ENCODE measurements at places on chromosomes 7 and 10.
A peak's percentile ranks its signal among the peaks of the same experiment; 100 is the strongest.

DNA sequence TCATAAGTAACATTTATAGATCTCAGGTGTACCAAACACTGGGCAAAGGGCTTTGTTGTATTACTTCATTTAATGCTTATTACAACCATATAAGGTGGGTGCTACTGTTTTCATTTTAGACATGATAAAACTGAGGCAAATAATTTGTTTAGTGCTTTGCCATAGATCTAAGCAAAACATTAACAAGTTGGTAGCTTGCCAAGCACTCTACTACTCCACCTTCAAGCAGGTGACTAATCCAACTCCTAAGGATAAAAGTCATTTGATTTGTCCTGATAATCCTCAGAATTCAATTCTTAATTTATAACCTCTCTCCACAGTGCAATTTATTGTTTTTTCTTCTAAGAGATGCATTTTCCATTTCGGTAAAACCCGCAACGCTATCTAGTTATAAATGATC lies 646.4 kb downstream of the GRM8 start:
- no peak for DNase-seq

DNA sequence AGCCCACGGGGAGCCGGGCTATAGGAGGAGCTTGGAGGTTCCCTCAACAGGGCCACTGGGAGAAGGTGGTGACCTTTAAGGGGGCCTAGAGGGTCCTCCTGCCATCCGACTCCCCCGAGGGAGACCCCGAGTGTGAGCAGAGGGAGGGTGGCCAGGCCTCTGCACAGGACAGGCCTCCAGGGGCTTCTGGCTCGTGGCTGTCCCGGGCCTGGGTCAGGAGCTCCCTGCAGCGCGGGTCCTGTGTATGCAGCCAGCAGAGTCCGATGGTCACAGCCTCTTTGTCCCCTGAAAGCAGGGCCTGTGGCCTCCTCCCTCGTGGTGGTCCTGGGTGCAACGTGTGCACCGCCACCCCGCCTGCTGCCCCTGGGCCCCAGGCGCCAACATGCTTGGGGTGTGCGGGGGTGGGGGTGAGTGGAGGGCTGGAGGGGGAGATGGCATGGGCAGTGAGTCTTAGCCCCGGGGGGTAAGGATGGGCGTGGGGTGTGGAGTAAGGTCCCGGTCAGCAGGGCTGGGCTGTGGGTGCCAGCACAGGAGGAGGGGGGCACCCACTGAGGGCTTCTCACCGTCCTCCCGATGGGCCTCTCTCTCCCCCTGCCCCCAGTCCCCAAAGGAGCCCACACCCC lies 27.1 kb downstream of the UNCX start:
- DNase-seq, result no peak

DNA sequence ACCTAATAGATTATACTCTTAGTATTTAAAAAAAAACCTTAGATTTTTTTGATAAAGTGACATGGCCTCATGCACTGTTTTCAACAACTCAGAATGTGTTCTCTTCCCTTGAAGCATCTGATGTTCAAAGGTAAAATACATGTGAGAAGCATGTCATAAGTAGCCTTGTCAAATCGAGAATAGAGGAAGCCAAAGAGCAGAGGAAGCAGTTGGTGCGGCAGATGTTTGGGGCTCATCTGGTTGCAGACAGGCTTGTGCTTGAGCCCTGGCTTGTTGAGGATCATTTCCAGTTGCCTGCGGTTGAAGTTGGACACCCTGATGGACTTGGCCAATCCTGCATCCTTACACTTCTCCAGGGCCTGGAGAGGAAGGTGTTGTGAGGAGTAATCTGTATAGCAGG lies 59.2 kb downstream of the AKR1E2 start:
- no peak for DNase-seq

DNA sequence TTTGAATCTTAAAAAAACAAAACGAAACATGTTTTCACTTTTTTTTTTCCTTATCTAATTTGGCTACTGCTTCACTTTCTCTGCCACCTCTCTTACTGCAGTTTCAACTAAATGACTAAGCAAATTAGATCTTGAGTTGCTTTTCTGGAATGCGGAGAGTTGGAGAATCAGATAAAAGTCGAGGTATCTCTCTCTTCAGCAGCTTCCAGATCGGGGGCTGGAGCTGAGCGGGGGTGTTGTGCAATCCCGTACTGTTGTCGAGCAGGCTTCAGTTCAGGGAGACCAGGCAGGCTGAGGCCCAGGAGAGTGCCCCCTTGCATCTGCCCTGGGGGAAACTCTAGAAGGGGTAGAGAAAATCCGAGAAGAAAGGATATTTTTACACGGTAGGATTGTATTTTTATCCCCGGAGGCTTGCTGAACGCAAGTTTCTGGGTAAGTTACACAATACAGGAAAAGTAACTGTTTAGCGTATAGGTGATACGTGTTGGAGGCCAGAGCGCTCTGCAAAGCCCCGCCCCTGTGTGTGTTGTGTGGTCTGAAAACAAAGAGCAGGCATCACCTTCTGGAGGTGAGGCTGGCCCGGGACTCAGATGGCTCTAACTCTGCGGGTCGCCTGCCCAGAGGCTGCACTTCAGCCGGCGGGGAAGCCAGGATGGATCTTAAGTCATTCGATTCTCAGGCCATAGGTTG lies 116.6 kb downstream of the KLF6 start:
- no peak for DNase-seq

GRCh38 chr10:131694168-131694780 lies 206.5 kb upstream of the PPP2R2D start:
- no peak for DNase-seq

GRCh38 chr7:157056957-157057902 lies 46.8 kb upstream of the MNX1 start:
- no peak for DNase-seq

- DNase-seq, result peak; percentile 31
Measured at GRCh38 chr7:121994625-121995410, 121.9 kb downstream of the PTPRZ1 start.

DNA sequence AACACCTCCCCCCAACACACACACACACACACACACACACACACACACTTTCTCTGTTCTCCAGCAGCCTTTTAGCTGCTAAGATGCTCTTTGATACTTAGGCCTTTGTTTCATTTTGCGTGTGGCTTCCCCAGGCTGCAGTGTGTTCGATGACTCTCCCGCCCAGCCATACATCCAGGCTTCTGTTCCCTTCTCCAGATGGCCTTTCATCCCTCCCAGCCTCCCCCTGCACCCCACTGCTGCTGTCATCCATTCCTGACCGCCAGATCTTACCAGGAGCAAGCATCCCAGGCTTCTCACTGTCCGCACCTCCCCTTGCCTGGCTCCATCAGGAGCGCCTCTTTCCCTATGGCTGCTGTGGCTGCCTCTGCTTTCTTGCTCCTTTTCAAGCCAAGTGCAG lies 77.8 kb upstream of the PPIF start:
- DNase-seq, result no peak

DNA sequence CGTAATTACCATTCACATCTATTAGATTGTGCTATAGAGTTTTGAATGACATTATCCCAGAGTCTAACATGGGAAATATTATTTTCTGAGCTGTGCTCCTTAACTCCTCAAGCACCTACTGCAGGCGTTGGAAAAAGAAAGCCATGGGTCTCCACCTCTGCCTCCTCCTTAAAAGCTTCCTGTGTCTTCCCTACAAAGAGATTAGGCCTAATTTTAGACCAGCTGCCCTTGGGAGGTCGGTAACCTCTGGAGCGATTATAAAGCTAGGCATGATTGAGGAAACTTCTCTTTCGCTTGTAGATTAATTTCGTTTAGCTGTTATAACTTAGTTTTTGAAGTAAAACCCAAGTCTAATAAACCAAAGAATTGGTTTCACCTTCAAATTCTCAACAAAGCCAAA lies 75.2 kb downstream of the PLXDC2 start:
- DNase-seq, result no peak

DNA sequence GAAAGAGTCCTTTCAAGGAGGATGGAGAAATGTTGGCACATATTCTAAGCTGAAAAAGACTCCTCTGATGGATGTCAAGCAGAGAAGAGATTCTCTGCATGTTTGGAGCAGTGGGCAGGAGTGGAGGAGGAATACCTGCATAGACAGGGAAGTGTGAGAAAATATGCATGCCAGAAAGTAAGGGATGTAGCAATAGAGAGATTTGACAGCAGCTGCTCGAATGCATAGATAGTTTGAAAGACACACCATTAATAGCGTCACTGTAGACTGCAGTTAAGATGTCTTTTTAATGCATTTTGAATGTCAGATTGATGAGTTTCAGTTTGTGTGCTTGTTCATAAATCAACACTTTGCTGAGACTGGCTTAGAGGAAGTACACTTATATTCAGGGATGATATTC lies 169.9 kb upstream of the POT1 start:
- DNase-seq, result no peak

DNA sequence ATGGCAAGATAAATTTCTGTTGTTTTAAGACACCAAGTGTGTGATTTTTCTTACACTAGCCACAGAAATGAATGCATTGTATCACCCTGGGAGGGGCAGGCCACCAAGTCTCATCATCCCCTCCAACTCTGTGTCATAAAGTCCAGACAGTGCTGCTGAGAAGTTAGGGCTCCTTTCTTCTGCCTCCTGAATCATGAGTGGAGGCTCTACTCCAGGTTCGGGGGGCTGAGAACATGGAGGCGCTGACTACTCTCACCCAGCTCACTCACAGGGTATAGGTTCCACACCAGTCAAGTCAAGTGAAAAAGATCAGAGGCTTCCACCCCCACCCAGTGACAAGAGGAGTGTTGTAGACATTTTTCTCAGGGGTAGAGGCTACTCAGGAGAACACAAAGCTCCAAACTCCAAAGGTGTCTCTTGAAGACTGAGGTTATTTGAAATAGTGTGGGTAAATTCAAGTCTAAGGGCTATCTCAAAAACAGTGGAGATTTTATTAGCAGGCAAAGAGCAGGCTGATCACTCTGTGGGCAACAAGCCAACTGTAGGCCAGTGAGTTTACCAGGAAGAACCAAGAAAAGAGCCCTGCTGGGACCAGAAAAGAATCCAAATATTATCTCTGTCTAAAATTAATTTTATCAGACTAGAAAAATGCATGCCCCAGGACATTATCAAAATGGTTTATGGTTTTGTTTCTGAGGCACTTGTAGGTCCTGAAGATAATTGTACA lies 118.6 kb upstream of the RET start:
- DNase-seq, result no peak

DNA sequence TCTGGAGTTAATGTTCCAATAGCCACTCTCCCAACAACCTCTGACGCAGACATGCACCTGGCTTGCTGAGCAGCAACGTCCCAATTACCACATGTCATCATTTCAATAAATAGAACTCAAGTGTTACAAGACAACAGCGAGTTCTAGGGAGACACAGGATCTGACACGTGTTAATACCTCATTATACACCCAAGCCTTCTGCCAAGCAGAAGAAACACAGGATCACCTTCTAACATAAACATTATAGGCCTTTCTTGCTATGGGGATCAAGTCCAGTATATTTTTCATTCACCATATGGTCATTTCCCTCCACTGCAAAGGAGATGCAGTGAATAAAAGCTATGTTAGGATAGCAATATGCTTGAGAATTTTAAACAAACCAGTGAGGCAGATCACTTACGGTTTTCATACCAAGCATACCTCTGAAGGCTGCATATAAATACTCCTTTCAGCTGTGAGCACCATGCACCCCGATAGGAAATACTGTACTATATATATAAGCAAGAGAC lies 74.2 kb downstream of the JAZF1 start:
- no peak for DNase-seq

- no peak for DNase-seq
Measured at GRCh38 chr10:89207181-89207800, at the start of gene CH25H. Gene CH25H, minus strand, starts transcription at chr10:89207317. Its CDS starts 25 bp downstream, at chr10:89207292.

- DNase-seq, result no peak
Measured at GRCh38 chr10:17536221-17536620, 81.0 kb downstream of the HACD1 start.

DNA sequence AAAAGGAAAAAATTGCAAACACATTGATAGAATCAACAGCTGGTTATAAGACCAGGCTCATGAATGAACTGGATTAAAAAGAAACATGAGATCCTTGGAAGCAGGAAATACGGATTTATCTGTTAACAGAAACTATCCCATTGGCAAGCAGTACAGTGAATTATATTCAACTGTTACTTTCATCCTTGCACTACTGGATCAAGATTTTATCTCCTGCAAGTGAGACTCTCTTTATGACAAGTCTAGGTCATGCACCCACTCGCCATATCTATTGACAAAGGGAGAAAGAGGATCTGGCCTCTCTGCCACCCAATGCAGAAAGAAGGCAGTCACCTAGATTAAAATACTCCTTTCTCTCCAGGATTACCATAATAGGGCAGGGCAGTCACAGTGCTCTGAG lies 41.4 kb downstream of the CSTF2T start:
- DNase-seq, result no peak

DNA sequence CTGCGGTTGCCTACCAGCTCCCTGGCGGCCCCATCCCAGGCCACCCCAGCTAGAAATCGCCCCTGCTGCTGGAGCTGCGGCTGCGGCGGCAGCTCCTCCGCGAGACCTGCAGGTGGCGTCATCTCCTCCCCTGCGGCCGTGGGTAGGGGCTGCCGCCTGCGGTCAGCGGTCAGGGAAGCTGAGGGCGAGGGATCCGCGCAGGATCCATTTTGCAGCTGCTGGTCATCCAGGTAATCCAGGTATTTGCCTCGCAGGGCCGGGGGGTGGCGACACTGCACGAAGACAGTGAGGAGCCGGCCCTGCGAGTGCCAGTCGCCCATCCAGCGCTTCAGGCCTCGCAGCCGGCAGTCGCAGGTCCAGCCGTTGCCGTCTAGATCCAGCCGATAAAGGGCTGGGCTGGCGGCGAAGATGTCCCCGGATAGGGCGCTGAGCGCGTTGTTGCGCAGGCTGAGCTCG lies 1.5 kb downstream of the TRIL start:
- DNase-seq, result peak; percentile 63

Measured in left renal pelvis (tissue), 4 donors.